ENCODE measurements at places on chromosomes 6 and 20.
A peak's percentile ranks its signal among the peaks of the same experiment; 100 is the strongest.

- DNase-seq: no peak
These were observed 599.8 kb downstream of the COL12A1 start for GRCh38 chr6:74605922-74606581.

GRCh38 chr6:43492673-43493072 is 15.3 kb downstream of the TJAP1 start:
- DNase-seq: no peak

GRCh38 chr6:90537027-90537426 is 49.8 kb downstream of the MAP3K7 start:
- no peak for DNase-seq

DNA sequence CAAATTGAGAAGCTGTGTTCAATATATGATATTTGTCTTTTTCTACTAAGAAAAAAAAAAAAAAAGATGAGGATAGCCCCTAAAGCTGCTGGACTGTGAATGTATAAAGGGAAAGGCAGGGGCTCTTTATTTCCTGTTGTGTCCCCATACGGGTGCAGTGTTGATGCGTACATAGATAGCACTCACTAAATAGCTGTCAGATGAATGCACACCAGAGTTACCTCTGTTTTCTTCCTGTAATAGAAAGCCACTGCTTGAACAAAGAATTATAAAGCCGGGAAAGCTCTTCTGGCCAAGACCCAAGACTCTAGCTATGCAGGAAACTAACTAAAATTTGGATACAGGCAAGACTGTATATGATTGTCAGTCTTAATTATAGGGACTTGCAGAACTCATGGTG is 260.0 kb downstream of the FARS2 start:
- DNase-seq: no peak

- DNase-seq: no peak
These were observed 28.2 kb upstream of the SALL4 start for GRCh38 chr20:51830538-51830937.

GRCh38 chr20:63822276-63822696 is 8.8 kb downstream of the ZBTB46 start:
- DNase-seq: no peak

DNA sequence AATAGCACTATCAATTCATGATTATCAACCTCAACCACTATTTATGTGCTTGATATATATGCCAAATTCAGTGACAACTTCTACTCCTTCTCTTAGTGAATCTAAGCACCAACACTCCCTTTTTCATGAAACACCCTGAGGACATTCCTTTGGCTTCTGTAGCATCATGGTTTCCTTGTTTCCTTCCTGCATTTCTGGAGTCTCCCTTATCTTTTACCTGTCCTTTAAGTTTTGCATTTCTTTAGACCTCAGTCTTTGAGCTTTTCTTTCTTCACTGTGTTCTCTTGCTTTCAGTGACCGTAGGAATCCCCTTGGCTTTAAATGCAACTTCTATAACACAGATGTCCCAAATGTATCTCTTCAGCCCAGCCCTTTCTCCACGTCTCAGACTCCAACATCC is 143.8 kb upstream of the MLIP start:
- DNase-seq: no peak

DNA sequence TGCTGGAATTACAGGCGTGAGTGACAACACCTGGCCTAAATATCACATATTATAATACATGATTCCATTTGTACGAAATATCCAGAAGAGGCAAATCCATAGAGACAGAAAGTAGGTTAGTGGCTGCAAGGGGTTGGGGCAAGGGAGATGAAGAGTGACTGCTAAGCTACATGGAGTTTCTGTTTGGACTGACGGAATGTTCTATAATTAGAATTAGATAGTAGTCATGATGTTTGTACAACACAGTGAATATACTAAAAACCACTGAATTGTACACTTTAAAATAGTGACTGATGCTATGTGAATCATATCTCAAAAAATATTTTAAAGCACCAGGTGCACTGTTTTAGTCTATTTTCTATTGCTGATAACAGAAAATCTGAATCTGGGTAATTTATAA is 3.7 kb upstream of the HEBP2 start:
- DNase-seq: no peak

DNA sequence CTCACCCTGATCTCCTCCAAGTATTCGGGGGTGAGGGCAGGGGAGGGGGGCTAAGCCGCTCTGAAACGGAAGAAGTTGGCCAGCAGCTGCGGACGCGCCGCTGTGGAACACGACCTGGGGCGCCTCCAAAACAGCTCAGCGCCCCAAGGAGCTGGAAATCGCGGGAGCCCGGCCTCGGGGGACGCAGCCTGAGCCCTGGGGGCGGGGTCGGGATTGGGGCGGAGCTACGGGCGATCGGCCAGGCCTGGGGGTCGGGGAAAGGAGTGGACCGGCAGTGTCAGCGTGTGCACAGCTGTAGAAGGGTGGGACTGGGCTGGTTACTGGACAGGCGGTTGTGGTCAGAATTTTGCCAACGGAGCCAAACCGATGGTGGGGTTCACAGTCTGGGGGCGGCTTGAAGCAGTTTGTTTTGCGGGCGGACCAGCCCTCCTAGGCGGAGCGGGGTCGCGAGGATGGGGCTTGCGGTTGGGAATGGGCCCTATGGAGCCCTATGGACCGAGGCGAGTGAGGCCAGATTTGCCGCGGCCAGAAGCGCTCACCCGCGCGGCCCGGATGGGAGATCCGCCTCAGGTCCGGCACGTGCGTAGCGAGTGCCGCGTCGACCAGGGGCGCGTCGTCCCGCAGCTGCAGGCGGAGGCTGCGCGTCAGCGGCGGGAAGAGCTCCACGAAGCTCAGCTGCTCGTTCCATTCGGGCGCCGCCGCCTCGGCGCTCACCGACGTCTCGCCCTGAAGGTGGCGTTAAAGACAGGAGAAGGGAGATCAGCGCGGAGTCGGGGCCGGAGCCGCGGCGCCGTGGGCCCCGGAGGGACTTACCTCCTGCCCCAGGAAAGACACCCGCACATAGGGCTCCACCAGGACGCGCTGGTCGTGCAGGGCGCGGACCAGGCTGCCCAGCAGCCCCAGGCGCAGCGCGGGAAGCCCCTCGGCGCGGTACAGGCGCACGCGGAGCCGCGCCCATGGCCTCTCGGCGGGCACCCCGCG is 14.3 kb upstream of the SPAG4 start:
- peak; percentile 84 for DNase-seq

DNA sequence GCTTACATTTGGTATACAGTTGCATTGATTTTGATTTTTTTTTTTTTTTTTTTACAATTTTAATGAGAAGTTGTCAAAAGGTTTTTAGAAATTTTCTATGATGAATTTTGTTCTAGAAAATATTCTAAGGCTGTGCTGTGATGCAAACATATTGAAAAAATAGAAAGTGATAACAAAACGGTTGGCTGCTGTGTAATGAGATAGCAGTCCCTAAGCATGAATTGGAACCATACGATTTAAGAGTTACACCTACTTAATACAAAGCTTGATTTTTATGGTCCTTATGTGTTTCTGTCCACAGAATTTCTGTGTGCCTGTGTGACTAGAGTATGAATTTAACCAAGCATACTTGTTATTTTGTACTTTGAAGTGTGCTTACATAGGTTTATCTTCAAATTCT is 12.1 kb downstream of the HIVEP1 start:
- DNase-seq: no peak

- DNase-seq: no peak
These were observed 187.0 kb upstream of the TAB2 start for GRCh38 chr6:149130508-149130907.

GRCh38 chr20:653110-653589 is at the start of gene SRXN1:
Gene SRXN1, minus strand, starts transcription at chr20:653200. Its CDS starts 15 bp downstream, at chr20:653185.
- peak; percentile 87 for DNase-seq

- DNase-seq: no peak
These were observed 37.9 kb downstream of the NEDD9 start for GRCh38 chr6:11194356-11195218.

DNA sequence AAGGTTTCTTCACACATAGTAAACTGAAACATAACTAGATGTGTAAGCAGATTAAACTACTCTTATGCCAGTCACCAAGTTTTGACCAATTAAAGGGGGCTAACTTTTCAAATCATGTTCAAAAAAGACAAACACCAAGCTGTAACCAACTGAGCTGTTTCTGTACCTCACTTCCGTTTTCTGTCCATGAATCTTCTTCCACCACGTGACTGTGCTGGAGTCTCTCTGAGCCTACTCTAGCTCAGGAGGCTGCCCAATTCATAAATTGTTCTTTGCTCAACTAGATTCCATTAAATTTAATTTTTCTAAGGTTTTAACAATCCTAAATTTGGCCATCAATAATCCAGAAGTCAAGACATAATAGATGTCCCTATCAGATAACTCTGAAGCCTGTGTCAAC is 229.4 kb downstream of the FNDC1 start:
- no peak for DNase-seq

DNA sequence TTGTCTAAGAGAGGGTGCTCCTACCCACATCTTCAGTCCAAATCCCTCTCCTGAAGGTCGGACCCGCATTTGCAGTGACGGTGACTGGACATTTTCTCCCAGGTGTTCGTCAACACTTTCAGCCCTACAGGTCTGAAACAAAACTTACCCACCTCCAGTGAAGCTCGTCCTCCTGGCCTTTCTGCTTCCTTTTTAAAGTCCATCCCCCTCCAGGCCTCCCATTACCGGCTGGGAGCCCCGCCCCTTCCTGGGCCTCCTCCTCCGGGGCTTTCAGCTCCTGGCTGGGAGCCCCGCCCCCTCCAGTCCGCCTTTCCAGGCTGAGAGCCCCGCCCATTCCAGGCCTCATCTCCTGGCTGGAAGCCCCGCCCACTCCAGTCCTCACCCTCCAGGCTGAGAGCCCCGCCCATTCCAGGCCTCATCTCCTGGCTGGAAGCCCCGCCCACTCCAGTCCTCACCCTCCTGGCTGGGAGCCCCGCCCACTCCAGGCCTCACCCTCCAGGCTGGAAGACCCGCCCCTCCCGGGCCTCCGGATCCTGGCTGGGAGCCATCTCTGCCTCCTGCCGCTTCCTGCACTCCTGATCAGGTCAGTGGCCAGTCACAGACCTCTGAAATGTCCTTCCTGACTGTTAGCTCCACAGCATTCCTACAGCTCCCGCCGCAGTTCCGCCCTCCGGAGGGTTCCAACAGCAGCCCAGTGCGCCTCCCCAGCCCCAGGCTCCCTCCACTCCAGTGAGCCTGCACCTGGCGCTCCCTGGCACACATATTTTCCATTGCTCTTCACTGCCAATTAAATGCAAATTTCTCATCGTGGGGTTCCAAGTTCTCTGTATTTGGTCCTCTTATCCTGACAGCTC is 98.5 kb downstream of the LY86 start:
- peak; percentile 67 for DNase-seq

DNA sequence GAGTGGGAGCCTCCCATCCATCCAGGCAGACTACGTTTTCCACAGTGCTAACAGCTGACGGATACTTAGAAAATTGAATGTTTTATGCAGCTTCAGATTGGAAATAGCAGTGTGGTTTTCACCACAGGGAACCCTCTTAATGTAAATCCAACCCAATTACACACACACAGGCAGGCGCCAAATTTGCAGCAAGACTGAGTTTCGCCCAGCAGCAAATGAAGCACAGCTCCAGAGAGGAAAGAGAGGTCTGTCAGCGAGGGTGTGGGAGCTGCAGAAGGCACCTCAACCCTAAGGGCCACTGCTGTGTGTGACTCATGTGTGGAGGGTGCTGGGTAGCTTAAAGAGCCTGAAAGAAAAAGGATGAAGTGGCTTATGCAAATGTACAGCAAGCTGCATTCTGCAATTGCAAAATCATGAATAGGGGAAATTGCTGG is 365.7 kb downstream of the MAFB start:
- no peak for DNase-seq

DNA sequence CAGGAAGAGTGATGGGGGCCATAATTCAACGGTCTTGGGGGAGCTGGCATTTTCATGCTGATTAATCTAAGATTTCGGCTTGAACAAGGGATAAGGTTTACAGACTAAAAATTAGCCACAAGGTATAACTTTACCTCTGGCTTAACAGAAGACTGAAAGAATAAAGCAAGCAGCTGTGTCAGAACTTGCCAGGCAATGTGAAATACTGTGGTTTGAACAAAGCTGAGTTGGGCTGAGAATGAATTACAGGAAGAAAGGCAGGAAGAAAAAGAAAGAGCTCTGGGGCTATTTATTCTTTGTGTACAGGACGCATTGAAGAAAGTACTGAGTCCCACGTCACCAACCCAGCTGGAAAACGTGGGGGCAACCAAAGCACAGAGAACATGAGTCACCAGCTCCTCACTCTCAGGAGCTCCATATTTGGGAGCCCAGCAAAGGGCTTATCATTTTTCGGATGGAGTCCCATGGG is 121.5 kb upstream of the NEDD9 start:
- no peak for DNase-seq

GRCh38 chr20:11188843-11189603 is 515.2 kb upstream of the JAG1 start:
- DNase-seq: no peak

All from left forelimb (tissue), 1 donor.